ENCODE measurements at places on chromosomes 12 and 14.

DNA sequence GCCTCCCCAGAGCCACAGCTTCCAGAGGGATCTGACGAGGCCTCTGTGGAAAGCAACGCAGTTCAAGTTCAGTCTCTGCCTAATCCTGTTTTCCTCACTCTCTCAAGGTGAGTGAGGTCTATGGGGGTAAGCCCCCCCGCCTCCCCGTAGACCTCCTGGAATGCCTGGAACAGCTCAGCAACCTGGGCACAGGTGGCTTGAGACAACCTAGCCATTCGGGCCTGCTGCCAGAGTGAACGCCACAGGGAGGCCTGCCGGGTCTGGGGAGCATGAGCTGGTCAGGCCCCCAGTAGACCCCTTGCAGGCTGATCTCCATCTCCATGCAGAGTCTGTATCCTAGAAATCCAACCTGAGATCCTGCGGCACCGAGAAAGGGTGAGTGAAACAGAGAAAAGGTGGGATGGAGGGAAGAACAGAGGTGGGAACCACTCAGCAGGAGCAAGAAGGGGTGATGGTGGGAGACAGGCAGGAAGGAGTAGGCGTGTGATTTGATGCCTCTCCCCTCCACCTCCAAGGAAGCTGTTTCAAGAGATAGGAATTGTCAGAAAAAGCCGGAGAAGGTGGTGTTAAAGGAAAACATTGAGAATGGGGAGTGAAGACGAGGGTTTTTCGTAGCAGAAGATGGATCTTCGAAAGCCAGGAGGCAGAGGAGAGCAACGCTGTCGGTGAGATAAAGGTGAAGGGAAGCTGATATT is 123.1 kb upstream of the PRMT8 start:
- no peak for DNase-seq

DNA sequence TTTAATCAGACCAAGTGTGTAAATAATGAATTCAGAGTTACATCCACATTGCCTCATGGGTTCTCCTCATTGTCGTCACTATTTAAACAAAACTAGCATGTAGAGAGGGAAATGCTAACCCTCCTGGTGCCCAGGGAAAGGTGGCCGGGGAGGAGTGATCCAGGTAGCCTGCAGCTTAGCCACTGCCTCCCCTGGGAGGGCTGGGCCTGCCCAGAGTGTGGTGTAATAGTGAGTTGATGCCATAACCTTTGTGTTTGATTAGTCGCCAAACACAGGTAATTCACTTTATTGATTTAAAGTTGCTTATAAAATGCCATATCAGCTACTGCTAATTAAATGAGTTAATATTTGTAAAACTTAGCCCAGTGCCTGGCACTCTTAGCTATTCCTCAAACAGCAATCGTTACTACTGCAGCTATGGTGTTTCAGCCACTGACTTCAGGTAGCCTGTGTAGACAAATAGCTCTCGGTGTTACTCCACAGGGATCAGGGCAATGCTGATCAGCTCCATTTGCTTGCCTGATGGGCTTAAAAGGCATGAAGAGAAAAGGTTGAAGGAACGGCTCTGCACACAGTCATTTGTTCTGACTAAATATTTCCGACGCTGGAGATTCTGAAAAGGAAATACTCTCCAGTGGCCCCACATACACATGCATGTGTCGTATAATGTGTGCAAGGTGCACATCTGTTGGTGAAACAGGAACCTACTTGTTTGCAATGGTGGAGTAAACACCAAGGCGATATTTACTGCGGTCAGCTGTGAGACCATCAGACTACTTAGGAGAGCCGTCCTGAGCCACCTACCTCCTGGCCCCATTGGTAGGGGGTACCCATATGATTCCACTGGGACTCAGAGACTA is 45.7 kb upstream of the PRMT8 start:
- no peak for DNase-seq

GRCh38 chr12:23581913-23582312 is 367.6 kb downstream of the SOX5 start:
- DNase-seq, result no peak

DNA sequence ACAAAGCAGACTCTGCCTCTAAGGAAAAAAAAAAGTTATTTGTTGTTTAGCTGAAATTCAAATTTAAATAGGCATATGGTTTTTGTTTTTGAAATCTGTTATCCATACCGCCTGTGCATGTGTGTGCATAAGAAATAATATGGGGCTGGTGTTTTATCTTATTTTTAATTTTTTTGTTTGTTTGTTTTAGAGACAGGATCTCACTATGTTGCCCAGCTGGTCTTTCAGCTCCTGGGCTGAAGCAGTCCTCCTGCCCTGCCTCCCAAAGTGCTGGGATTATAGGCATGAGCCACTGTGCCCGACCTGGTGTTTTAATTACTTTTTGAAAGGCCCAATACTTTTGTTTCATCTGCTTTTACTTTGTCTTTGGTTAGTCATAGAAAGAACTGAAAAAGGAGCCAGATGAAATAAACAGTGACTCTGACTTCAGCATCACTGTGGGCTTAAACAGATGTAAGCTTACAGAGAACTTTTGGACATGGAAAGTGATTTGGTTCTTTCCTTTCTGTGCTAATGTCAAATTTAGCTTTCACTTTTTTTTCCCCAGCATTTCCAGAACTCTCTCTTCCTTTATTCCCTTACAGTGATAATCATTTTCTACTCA is 37.2 kb downstream of the SUPT16H start:
- no peak for DNase-seq

DNA sequence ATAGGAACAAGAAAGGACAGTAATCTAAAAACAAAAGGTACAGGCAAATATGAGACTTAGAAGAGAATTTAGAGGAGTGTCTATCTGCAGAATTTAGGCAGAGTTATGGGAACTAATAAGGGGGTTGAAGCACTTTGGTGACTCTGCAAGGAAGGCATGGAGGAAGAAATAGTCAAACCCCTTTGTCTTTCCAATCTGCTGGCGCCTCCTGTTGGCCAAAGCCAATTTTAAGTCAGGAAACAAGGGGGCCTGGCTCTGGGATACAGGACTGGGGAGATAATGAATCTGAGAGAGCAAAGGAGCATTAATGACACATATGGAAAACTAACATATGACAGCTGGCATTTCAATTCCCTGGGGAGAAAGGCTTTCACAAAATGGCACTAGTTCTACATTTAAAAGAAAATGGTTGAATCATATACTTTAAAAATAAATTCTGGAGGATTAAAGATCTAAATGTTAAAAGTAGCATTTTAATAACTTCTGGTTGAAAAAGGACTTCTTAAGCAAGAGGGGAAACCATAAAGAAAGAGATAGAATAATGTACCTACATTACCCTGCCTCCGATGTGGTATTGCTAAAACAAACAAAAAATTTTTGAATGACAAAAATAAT is 48.5 kb upstream of the CSRP2 start:
- no peak for DNase-seq

DNA sequence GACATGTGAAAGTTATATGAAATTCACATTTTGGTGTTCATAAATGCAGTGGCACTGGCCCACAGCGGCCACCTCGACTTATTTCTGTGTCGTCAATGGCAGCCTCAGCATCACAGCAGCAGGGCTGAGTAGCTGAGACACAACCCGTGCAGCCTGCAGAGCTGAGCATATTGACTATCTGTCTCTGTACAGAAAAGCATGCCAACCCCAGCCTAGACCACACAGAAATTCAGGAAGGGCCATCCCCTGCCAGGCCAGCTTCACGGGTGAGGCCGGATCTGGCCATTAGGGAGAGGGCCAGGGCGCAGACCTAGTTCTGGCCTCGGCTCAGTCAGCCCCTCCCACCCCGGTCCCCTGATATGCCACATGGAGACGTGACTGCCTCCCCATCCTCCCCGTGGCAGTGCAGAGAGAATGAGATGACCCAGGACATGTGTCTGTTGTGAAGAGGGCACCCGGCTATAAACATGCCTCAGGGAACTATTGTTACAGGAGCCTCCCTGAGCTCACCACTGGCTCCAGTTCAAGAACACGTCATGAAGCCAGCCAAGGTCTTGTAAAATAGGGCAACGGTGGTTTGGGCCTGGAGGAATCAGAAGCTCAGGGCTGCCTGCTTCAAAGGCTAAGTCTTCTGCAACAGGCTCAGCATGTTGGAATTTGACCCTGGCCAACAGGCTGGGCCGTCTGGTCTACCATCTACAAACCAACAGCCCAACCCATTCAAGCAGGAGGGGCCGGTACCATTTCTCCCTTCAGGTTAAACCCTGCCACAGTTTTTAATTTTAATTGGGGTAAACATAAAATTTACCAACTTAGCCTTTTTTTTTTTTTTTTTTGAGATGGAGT is 25.5 kb downstream of the SCARB1 start:
- no peak for DNase-seq

GRCh38 chr12:101027200-101027599 is 182.8 kb downstream of the SLC5A8 start:
- no peak for DNase-seq

GRCh38 chr14:76212242-76212641 is 60.5 kb downstream of the GPATCH2L start:
- DNase-seq, result no peak

DNA sequence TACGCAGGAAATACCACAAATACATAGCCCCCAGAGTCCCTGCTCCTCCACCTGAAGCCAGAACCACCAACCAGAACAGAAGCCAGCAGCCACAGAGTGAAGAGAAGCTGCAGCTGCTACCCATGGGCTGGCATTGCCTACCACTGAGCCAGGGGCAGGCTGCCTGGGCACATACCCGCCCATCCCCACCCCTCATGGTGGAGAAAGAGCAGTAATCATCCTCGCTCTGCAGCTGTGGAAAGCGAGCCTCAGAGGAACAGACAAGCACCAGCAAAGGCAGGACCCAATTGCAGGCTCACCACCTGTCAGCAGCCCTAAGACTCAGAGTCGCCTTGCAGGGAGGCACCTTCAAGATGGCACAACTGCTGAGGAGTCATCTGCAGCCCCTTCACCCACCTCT is 11.2 kb upstream of the CD9 start:
- DNase-seq, result no peak

DNA sequence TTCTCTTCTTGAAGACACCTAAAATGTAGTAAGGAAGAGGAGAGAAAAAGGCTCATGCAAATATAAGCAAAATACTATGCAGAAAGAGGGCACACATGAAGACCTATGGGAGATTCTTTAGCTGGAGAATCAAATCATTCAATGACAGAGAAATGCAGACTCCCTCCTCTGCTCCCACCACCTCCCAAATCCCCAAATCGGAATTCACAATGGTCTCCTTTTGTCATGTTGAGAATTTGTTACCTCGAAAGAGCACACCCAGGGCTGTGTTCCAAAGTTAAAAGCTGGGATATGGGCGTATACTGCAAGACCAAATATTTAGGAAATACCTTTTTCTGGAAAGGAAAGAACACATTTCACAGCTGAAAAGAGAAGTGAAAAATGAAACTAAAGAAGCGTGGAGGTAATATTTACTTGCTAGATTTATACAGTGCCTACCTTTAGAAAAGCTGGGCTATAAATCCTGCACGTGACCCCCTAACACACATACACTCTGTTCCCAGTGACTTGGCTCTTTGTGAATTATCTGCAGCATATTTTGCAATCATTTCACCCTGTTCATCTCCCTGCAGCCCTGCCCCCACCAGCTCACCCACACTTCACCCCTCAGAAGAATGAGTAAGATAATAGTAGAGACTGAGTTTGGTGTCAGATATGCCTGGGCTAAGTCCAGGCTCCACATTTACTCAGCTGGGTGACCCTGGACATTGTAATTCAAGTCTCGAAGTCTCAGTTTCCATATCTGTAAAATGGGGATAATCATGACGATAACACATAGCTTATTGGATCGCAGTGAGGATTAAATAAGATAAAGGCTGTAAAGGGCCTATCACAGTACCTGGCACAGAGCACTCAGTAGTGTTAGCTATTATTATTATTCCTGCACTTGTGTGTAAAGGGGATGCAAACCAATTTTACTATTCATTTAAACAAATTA is 2.9 kb upstream of the CACNA1C start:
- DNase-seq, result no peak

GRCh38 chr12:7376196-7376595 is 67.8 kb downstream of the CD163L1 start:
- no peak for DNase-seq

DNA sequence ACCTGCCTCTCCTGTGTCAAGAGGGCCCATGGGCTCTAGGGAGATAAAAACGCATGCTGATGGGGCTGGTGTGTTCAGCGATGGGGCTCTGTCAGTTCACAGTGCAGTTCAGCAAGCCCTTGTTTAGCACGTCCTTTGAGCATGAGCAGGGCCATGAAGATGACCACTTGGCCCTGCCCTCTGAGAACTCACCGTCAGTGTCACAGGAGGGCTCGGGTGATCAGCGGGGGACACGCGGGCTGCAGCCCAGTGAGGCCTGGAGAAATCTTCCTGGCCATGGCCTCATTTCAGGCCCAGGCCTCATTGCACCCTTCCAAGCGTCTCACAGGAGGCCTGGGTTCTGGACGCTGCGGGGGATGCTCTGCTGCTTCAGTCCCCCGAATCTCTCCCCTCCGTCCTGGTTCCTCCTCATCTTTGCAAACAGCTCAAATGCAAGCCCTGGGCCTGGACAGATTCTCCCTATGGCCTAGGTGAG is 181.6 kb downstream of the ADGRD1 start:
- no peak for DNase-seq

DNA sequence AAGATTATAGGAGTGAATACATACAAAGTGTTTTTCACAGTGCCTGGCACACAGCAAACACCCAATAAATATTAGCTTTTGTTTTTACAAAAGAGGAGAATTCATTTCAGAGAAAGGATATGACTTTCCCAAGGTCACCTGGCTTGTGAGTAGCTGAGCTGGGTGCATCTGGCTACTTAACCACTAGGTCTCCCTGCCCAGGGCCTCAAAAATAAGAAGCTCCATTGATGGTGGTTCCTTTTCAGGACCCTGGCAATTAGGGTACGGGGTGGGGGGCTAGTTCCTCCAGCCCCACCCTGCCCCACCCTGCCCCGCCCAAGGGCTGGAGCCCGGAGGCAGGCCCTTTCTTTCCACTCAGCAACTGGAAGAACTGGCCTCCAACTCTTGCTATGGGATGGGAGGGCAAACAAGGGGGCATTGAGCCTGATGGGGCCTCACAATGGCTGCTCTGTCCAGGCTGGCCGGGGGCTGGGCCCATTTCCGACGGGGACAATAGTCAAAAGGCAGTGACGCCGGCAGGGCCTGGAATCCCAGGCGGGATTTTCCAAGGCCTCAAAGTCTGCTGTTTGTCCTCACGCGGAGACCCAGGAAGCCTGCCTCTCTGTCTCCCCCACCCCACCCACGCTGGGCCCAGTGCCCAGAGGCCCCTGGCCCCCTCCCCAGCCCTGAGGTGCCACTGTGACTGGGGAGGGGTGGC is 8.2 kb upstream of the ATG101 start:
- DNase-seq, result no peak

GRCh38 chr12:87200289-87200979 is 828.8 kb downstream of the C12orf50 start:
- no peak for DNase-seq

DNA sequence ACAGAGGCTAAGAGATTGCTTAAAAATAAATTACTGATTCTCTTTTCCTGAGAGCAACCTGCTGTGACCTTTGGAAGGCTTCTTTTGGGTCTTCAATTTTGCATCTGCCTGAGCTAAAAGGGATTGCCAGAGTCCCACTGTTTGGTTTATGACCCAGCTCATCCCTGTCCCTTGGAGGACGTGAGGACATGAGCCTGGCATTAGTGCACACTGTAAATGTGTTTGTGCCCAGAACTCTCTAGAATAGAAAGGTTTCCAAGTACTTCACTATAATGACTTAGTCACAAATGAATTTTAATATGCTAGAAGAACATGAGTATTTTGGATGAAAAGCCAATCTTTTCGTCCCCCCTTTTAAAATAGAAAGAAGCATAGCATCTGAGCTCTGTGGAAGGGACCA is 47.1 kb upstream of the CDKN3 start:
- no peak for DNase-seq

GRCh38 chr14:100059438-100059781 is 5.8 kb upstream of the EVL start:
- DNase-seq, result no peak

All from activated naive CD4-positive, alpha-beta T cell treated with Interleukin-2 at 50 U/mL for 16 hours (primary cell).